Activated CD8-positive, alpha-beta memory T cell treated with anti-CD3 and anti-CD28 coated beads, Interleukin-2, amount 50 U/mL, for 48 hours (primary cell): ENCODE measurements at places on chromosomes 6 and 20.

GRCh38 chr6:137877606-137878005 is 10.5 kb downstream of the TNFAIP3 start:
- no peak for DNase-seq

- DNase-seq: no peak
Measured at GRCh38 chr6:107121266-107121665, 6.0 kb upstream of the BEND3 start.

- DNase-seq: no peak
Measured at GRCh38 chr20:9306521-9306920, 207.9 kb upstream of the LAMP5 start.

- no peak for DNase-seq
Measured at GRCh38 chr20:1467082-1467354, 369 bp upstream of the NSFL1C start.

DNA sequence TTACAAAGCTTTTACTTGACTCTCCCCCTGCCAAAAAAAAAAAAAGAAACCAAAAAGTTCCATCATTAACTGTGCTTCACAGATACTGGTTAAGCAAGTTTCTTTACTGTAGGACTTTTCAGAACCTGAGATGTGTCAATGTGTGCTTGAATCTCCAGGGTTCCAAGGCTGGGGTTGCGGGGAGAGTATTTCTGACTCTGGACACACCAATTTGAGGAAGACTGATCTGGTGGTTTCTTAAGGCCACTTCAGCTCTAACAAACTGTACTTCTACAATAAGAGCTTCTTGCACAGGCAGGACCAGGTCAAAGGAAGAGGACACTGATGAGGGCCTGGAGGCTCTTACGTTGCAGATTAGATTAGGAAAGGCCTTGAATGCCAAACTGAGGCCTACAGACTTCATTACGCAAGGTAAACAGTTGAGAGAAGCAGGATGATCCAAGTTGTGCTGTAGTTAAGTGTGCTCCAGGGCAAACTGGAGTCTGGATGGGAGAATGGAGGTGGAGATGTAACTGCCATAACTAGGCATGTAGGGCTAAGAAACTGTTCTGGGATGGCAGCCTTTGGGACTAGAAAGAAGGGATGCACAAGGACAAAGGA is 24.4 kb downstream of the COMMD7 start:
- no peak for DNase-seq

DNA sequence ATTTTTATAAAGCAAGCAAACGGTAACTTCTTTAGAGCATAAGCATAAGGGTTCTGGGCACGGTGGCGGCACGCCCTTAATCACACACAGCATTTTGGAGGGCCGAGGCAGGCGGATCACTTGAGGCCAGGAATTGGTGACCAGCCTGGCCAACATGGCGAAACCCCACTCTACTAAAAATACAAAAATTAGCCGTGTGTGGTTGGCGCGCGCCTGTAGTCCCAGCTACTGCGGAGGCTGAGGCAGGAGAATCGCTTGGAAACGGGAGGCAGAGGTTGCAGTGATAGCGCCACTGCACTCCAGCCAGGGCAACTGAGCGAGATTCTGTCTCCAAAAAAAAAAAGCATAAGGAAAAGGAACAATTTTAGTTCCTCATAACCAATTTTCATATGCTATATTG is 2.6 kb downstream of the SENP6 start:
- DNase-seq: no peak

DNA sequence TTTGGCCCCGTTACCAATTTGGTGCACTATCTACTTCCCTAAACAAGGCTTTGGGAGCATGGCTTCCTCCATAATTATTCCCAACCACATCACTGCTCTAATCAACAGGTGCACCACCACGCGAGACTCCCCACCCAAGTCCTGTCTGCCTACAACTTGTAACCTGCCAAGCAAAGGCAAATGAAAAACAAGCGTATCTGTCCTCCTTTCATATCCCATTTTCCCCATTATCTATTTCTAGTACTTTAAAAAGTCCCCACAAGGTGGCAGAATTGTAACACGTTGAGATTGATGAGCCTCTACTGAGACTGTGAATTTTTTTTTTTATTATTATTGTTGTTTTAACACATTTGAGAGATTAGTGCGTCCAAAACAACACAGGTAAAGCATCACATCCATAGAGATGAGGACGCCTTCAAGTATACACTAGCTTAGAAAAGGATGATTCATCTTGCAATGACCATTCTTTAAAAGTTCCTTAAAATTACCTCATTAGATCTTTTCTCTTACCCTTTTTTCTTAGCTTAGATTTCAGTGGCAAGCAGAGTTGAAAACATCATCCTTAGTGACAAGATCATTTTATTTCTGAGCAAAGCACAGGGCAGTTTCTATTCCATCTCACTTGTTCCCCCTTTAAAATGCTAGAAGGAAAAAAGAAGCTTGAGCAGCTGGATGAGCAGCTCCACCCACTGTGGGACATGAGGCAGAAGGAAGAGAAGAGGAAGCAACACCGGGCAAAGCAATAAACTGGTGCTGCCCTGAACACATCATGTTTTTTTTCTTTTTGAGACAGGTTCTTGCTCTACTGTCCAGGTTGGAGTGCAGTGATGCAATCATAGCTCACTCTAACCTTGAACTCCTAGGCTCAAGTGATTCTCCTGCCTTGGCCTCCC is 210.8 kb downstream of the ARHGAP18 start:
- no peak for DNase-seq

- DNase-seq: no peak
Measured at GRCh38 chr20:682123-682522, 6.5 kb upstream of the SCRT2 start.

GRCh38 chr6:89013438-89013837 is 50.0 kb upstream of the RNGTT start:
- DNase-seq: no peak

DNA sequence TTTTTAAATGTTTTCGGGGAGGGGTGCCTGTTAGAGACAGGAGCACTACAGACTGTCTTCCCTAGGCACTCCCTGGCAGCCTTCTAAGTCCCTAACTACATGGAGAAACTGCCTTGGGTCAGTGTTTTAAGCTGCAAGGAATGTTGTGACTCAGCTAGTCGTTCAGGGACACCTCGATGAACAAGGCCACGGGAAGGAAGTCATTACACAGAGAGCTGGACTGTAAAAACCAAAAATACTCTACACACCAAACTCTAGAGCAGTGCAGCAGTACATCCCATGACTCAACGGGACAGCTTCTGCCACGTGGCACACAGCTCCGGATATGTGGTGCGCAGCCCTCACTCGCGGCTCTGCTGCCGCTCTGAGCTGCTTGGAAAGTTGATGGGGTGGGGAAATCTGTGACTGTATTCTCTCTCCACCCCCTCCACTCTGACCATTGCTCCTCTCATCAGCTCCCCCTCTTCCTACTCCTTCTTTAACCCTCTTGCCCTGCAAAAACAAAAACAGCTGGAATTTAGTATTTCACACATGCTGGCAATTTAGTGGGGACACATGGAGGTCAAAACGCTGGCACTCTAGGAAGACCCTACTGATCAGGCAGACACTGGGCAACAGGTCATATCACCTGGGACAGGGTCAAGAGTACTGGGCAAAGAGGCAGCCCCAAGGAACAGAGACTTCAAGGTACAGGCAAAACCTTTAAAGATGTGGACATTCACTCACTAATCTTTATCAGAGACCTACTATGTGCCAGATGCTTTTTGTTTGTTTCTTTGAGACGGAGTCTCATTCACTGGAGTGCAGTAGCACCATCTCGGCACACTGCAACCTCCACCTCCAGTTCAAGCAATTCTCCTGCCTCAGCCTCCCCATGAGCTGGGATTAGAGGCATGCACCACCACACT is 10.9 kb upstream of the LPIN3 start:
- peak; percentile 75 for DNase-seq

GRCh38 chr20:15220009-15220656 is 882.7 kb upstream of the FLRT3 start:
- DNase-seq: no peak

DNA sequence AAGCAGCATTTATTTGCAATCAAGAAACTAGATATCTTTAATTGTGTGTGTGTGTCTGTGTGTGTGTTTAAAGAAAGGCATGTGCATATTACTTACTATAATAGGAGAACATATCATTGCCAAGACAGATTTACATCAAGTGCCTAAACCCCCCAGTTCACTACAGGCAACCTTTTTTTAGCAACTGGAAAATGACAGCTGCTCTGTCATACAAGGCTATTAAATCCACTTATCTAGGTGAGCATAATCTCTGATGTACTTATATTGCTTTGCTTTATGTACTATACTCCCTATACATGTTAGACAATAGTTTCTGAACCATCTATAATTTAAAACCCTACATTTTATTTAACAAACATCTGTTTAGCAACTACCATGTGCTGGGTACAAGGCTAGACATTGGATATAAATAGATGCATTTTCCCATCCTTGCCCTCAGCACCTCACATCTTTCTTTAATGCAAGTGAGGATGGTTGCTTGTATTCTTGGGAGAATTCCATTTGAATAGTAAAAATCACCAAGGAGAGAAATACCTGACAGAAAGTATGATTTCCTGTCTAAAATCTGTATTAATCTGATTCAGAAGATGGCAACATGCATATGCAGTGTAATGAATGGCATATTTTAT is 398.3 kb downstream of the LAMA2 start:
- no peak for DNase-seq

GRCh38 chr20:39248171-39248861 is 286.2 kb downstream of the DHX35 start:
- no peak for DNase-seq

- DNase-seq: no peak
Measured at GRCh38 chr6:132089173-132089572, 138.0 kb upstream of the CCN2 start.

- no peak for DNase-seq
Measured at GRCh38 chr20:63915471-63915870, 20.5 kb downstream of the DNAJC5 start.

DNA sequence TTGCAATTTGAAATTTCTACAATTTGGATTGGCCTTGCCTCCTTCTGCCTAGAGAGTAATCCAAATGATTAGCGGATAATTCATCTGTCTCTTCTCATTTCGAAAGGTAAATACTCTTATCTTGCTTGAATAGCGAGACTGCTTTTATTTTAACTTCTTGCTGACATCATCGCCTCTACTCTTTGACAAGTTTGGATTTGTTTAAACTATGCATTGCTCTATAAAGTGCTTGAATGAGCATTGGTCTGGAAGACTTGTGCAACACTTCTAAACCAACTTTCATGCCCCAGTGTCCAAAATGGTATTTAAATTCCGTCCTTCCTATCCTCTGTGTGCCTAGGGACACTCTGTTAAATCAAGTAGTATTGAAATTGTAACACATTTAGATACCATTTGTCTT is 384.1 kb upstream of the SLC35B3 start:
- DNase-seq: no peak

DNA sequence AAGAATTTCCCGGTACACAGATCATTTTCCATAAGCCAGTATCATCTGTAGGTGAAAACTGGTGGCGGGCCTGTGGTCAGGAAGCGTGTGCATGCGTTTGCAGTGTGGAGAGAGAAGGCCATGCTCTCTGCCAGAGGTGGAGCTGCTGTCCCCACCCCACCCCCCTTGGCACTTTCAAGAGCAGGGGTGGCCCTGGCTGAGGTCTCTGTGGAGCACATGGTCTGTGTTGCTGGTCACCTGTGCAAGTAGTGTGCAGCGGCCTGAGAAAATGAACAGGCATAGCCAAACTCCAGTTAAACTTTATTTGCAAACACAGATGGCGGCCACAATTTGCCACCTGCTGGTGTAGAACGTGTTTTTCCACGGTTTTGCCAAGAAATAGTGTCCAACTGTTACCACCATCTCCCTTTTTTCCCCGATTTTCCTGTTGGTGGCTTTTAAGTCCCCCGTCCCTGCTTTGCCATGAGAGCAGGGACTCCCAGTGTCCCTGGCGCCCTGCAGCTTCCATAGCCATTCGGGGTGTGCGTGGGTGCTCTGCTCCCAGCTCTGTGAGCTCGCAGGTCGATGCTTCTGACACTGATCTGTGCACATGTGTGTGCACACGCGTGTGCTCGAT is 2.5 kb downstream of the ADRM1 start:
- DNase-seq: no peak

DNA sequence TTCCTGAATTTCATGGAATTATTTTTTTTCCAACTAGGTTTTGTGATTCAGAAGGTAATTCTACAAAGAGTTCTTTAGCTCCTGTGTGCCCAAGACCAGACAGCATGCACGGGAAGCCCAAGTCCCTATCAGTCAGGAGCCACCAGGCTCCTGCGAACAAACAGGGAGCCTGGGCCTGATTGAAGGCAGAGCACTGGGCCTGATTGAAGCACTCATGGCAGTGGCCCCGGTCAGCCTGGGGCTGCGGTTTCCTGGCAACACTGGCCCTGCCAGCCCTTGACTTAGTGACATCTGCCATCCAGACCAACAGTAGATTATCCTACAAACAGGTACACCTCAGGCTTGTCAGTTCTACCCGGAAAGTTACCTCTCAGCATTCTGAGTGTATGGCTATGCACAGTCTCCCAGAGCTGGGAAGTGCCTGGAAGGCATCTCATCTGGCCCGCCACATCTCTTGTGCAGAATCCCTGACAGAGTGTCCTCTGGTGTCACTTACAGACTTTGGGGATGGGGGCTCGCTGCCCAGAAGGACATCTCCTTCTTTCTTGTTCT is 133.8 kb downstream of the VEGFA start:
- no peak for DNase-seq

DNA sequence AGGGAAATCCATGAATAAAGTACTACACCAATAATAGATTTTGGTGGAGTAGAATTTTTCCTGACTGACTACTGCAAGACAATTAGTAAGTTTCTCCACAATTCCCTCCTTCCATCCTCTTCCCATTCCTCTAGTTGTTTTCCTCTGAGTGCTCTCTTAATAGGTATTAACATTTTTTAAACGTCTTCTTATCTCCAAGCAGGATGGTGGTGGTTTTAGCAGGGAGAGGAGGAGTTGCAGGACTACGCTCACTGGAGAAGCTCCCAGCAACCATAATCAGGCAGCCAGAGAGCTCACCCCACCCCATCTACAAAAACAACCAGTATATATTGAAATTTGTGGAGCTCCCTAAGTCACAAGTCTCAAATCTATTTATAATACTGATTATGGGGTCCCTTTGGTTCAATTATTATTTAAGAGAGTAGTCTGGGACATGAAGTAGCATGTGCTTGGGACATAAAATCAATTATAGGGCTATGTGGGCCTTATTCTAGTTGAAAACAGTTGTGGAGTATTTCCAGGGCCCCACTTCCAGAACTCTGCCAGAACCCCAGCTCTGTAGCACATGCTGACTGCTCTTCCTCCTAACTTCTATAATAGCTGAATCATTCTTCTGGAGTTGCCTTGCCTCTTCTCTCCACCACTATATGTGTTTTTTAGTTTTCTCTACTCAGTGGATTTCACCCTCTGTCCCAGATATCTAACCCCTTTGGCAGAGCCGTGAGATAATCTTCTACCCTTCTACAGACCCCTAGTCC is 49.8 kb downstream of the MYB start:
- no peak for DNase-seq

GRCh38 chr6:69631552-69632346 is 165.1 kb downstream of the LMBRD1 start:
- no peak for DNase-seq
